ENCODE measurements at places on chromosomes 5 and 9.

- DNase-seq, result no peak
Measured at GRCh38 chr9:108688676-108689075, 167.1 kb downstream of the ACTL7B start.

DNA sequence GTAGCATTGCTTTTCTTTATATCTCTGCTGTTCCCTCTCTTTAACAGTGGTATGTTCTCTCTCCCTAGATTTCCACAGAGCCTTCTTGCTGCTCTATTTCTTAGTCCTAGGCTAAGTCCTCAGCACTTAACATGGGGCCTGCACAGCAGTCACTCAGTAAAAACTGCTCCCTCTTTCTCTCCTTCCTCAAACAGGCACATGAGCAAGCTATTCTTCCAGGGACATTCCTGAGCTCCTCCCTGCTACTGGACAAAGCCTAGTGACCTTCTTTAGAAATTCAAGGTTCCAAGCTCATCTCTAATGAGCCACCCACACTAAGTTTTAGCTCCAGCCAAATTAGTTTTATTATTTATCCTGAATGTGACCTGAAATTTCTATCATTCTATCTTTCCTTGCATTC, 39.5 kb downstream of the TRIM32 start:
- DNase-seq, result no peak

DNA sequence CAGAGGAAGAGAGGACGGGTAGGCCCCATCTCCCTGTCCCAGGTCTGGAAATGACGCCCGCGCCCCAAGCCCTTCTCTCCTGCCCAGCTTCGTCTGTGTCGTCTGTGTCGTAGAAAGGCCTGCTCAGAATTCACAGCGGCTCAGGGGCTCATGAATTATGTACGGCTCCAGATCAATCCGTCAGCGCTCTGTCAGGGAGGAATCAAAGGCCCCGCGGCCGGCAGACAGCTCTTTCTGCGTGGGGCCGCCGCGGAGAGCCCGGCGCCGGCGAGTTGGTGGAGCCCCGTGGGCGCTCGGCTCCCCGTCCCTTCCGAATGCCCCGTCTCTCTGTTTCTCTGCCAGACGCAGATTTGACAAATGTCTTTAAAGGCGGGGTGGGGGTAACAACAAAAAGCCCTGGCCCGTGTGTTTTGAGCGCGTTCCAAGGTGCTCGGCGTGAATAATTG, 83.8 kb upstream of the RAPGEF1 start:
- DNase-seq, result no peak

GRCh38 chr5:13771011-13771571, 173.4 kb downstream of the DNAH5 start:
- no peak for DNase-seq

- no peak for DNase-seq
Measured at GRCh38 chr9:122368642-122369041, 2.2 kb upstream of the PTGS1 start.

DNA sequence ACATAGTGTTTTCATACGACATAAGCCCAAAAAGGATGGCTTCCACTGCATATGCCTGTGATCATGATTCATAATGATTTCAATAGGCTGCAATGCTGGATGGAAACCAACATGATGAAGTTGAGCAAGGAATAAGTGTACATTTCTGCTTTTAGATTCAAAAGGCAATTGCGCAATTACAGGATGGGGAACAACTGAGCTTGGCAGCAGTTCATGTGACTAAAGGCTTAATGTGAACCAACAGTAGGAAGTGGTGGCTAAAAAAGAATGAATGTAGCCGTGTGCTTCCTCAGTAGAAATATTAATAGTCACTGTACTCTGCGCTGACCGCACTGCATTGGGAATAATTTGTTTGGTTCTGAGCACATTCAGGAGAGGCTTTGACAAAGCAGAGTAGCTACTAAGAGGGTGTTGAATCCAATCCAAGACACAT, 51.2 kb downstream of the SLC1A3 start:
- no peak for DNase-seq

DNA sequence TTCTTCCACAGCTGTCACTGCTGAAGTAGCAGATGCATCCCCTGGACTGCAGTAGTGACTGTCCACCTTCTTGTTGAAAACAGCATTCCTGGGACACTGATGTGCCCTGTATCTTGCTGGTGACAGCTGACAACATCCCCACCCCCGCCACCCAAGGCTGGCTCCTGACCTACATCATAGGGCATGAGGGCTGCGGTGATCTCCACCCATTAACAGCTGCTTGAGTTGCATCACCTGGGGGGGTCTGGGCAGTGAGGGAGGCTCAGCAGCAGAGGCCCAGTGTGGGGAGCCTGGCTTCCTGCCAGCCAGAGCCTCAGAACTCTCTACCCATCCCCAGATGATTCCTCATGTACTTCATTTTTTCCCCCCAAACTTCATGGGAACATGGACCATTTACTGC, 4.1 kb downstream of the PRUNE2 start:
- no peak for DNase-seq

- DNase-seq, result no peak
Measured at GRCh38 chr5:156147261-156147943, 179.6 kb upstream of the SGCD start.

DNA sequence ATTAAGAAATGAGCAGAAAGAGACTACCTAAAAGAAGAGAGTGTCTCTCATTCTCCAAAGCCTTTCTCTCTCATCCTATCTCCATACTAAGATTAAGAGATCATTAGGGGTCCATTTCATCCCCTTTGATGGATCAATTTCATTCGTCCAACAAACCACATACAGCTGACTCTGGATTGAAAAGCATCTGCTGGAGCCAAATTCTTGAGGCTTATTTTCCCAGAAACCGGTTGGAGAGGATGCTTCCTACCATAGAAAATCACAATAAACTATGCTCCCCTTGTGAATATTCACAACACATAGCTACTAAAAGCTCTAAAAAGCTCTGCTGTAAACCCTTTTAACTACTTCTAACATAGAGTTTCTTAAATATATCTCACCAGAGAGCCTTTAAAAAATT, 755.0 kb upstream of the ZNF608 start:
- no peak for DNase-seq

DNA sequence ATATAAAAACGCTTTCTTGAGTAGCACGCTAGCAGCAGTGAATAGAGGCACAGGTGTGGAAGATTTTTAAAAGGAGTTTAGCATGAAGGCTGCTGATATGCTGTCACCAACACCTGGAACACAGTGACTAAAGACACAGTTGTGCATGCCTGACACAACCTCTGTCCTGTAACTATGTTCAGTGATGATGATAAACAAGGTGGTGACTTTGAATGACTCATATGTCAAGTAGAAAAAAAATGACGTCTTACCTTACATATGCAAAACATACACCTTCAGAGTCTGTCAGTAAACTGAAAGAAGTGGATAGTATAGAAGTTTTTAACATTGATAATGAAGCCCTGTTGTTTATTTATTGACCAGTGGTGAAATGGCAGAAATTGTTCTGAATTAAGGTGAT, 66.2 kb upstream of the ADCY2 start:
- DNase-seq, result no peak

- no peak for DNase-seq
Measured at GRCh38 chr5:67887748-67888161, 327.8 kb upstream of the PIK3R1 start.

DNA sequence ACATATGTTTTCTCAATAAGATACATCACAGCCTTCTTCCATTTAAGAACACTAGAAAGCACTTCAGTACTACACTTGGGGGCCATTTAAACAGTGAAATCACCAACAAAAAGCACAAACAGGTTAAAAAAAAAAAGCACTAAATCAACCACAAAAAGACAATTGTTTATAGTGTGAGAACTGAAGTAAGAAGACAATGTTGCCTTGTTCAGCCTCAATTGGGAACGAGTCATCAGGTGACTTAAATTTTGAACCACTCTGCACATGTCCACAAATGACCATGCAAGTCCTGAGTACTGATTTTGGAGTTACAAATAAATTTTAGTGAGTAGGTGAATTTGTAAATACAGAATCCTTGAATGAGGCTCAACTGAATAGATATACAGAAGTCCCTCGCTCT, 37.2 kb upstream of the HNRNPA0 start:
- DNase-seq, result no peak
